RKO (cell line): ENCODE measurements at places on chromosomes 5 and 9.

DNA sequence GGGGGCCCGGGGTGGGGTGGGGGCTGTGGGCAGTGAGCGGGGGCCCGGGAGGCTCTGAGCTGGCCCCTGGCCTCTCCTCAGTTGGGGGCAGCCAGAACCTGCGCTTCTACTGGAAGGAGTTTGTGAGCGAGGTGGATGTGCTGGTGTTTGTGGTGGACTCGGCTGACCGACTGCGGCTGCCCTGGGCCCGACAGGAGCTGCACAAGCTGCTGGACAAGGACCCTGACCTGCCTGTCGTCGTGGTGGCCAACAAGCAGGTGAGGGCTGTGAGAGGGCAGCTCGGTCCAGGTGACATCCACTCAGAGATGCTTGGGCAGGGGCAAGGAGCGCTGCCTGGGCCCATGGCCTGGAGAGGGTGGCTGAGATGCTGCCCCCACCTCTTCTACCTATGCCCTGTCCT is 3.4 kb downstream of the ARL10 start:
- no peak for DNase-seq

GRCh38 chr9:34177593-34178435 is 1.0 kb upstream of the UBAP1 start:
- DNase-seq: no peak

- no peak for DNase-seq
These were observed 30.7 kb upstream of the TENT2 start for GRCh38 chr5:79581535-79581934.

- DNase-seq: no peak
These were observed 659.1 kb downstream of the EFNA5 start for GRCh38 chr5:107011605-107012004.

DNA sequence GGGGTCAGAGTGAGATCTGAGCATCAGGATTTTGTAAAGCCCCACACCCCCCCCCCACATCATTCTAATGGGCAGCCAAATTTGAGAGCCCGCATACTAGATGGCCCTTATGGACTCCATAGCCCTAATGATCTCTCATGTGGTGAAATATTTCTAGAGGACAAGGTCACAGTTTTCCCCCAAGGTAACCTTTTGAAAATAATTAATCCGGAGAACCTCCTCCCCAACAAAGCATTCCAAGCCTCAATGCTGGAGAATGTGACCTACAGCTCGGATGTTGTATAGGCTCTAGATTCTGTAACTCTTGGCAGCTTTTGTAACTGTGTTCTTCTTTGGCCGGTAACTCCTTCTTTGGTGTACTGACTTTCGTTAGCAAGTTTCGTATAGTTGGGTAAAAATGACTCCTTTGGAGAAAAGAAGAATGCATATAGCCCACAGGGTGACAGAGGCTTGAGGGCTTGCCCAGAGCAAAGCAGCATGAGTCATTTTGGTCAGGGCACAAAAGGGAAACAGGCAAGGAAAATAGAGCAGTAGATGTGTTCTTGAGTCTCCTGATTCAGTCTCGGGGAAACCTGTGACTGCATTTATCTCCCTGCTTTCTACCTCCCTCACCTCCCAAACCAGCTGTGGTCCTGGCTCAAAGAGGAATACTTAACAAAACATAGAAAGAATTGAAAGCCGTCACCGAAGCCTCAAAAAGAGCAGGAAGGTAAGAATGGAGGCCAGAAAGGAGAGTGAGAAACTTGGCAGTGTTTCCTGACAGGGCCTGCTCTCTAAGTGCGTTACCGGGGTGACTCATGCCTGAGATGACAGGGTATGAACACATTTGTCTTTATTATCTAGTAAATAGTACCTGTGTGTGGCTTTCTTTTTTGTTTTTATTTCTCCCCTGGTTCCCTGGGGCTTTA is 6.6 kb upstream of the XPA start:
- DNase-seq: peak; percentile 69

DNA sequence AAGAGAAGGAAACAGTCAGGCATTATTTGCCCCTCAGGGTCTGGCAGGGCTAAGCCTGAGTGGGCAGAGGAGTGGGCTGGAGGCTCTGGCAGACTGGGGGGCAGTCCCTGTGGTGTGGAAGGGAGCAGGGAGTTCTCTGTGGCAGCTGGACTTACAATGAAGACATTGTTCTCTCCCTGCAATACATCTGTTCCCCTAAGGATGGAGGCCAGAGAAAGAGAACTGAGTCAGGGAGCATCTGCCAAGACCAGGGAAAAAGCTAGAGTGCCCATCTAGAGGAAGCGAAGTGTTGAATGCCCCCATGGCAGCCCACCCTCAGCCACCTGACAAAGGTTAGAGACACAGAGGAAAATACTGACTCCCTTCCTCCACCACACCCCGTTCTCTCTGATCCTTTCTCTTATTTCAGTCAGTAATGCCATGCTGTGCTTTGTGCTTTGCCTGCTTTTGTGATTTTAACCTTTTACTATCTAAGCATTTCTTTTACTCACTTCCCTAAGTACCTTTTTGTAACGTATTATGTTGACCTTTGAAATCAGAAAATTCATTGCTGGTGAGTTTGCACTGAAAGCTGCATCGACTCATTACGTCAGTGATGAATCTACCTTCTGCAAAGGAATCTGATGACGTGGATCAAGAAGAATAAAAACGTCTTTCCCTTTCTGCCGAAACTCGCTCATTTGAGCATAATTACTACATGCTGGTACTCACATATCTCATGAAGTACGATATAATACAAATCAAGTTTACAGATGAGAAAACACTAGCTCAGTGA is 76.0 kb downstream of the ACTL7B start:
- DNase-seq: no peak

DNA sequence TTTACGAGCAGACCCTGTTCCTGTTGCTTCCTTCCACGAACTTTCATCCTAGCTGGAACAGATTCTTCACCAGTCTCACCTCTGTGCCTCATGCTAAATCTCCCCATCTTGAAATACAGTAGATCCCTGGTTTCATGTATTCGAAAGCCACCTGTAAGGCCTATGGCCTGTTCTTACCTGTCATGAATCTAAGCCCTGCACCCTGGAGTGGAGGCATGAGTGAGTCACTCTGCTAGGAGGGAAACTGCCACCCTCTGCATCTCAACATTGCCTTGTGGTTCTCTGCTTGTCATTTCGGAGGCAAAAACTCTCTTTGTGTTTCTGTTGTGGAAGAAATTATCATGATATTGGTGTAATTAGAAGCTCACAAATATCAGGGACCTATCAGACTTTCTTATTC is 320.0 kb downstream of the ENC1 start:
- DNase-seq: no peak

GRCh38 chr9:113588242-113588810 is 124.8 kb downstream of the RGS3 start:
- no peak for DNase-seq

DNA sequence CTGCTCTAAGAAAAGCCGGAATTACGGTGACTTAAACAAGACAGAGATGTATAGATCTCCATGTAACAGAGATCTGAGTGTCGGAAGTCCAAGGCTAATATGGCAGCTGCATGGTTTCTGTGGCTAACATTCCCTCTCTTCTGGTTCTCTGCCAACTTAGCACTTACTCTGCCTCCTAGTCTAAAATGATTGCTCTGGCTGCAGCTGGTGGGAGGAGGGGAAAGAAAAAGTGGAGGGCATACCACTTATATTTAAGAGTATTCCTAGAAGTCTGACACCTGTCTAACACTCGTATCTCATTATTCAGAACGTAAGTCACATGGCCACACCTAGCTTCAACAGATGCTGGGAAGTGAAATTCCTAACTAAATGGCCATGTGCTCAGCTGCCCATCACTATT is 551.5 kb upstream of the TLE4 start:
- DNase-seq: no peak

DNA sequence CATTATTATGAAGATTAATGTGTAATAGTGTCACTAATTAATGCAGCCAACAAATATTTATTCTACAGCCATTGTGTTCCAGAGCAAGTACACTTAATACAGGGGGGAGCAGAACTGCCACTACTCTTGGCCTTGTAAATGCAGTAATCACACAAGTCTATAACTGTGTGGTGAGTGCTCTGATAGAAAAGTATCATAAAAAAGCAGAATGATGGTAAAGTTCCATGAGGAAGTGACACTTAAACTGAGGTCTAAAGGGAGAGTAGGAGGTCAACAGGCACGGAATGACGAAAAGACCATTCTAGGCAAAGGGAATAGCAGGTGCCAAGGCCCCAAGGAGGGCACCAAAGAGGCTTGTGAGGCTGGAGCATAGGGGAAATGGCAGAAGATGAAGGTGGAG is 142.9 kb downstream of the OSTF1 start:
- no peak for DNase-seq

GRCh38 chr9:71567890-71568289 is 200.4 kb downstream of the CEMIP2 start:
- no peak for DNase-seq

DNA sequence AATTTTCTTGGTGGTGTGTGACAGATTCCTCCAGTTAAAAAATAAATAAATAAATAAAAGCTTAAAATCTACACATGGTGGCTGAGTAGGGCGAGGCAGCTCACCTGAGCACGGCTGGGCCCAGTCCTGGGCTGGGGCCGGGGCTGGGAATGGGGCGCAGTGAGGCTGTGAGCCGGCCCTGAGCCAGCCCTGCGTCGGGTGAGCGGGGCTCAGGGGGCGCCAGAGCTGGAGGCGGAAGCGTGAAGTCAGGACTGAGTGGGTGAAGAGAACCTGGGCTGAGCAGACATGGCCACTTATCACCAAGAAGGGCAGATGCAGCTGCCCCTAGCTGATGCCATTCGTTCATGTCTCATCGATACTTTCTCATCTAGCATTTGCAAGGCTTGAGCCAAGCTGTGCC is 22.8 kb upstream of the DTWD2 start:
- no peak for DNase-seq

DNA sequence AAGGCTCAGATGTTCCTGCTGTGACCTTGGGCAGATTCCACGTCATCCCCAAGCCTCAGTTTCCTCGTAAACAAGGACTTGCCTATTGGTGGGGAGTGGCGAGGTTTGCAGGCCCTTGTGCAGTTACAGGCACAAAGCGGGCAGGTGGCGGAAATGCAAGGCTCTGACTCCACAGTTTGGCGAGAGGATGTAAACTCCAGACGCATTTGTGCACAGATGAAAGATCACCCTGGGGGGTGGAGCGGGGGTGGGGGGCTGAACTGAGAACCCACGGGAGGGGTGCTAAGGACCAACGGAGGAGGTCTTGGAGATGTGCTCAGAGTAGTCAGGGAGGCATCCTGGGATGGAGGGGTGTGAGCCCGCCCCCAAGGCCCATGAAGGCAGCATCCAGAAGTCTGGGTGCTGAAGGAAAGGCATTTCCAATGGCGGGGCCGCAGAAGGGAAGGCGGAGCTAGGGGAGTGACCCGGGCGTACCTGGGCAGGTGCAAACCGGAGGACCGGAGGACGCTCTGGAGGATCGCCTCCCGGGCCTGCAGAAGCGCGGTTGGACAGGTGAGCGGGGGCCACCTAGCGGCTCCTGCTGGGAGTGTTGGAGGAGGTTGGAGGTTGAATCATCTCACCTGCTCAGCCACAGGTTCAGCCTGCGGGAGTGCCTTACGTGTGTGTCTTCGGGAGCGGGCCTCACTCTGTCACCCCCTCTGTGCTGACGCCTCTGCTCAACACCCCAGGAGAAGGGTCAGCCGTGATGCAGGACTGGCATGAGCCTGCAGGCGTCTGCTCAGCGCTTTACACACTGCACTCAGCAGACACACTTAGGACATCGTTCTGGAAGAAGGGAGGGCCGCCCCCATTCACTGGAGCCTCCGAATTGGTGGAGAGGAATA is 1.9 kb upstream of the FIBCD1 start:
- DNase-seq: peak; percentile 60

GRCh38 chr5:139640421-139641115 is 7.6 kb upstream of the CXXC5 start:
- DNase-seq: no peak

GRCh38 chr9:99140685-99141314 is 35.9 kb downstream of the TGFBR1 start:
- peak; percentile 75 for DNase-seq

GRCh38 chr5:120568711-120569110 is 104.6 kb downstream of the PRR16 start:
- no peak for DNase-seq

DNA sequence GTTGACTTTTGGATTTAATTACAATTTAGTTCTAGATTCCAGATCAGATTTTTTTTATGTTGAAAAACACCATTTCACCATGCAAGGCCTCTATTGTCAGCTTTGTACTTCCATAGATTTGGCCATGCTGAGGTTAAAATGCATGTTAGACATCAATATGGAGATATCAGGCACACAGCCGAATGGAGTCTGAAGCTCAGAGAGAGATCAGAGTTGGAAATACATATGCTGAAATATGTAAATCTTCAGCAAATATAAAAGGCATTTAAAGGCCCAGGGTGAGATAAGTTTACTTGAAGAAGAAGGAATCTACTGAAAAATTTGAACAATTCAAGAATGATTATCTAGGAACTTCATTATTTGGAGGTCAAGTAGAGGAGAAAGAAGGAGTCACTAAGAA is 139.6 kb downstream of the CHSY3 start:
- no peak for DNase-seq

DNA sequence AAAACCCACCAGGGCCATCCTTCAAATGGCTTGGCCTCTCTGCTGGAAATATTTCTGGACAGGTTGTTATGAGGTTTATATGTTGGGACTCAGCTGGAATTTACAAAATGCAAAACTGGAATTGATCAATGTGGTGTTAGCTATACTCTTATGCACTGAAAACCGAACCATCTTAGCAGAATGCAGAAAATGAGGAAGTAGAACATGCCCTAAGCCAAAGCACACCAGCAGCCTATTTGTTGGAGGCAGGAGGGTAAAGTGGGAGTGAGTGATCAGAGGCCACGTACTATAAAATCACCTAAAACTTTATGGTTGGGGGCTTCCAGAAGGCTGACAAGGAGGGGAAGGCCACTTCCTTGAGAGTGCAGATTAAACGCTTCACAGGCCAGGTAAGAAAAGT is 63.6 kb upstream of the C5orf63 start:
- DNase-seq: no peak

- DNase-seq: no peak
These were observed 50.1 kb downstream of the MRPL36 start for GRCh38 chr5:1749346-1750124.

DNA sequence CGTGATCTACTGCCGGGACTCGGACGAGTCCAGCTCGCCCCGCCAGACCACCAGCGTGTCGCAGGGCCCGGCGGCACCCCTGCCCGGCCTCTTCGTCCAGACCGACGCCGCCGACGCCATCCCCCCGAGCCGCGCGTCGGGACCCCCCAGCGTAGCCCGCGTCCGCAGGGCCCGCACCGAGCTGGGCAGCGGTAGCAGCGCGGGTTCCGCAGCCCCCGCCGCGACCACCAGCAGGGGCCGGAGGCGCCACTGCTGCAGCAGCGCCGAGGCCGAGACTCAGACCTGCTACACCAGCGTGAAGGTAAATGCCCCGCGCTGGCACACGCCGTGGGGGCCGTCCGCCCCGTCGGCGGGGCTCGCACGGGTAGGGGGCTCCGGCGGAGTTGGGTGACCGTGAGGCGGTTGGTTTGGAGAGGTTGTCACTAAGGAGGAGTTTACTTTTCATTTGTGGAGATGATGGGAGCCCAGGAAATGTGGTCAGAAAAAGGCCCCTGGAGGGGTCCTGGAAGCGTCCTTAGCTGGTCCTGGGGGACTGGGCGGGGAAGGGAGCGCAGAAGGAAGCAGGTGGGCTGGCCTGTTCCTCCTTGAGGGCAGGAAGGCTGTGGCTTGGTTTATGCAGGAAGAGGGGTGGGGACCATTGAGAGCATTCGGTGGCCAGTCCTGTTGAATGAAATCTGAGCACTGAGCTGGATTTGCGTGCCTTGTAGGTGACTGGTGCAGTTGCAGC is 647 bp downstream of the PDE8B start:
- no peak for DNase-seq

GRCh38 chr9:5586391-5586802 is 42.5 kb upstream of the RIC1 start:
- no peak for DNase-seq

- DNase-seq: no peak
These were observed 214.4 kb downstream of the ARL15 start for GRCh38 chr5:54095969-54096368.
